ENCODE measurements at places on chromosomes 5 and 9.

- DNase-seq = no peak
These were observed 251.6 kb upstream of the PIK3R1 start for GRCh38 chr5:67963789-67964519.

DNA sequence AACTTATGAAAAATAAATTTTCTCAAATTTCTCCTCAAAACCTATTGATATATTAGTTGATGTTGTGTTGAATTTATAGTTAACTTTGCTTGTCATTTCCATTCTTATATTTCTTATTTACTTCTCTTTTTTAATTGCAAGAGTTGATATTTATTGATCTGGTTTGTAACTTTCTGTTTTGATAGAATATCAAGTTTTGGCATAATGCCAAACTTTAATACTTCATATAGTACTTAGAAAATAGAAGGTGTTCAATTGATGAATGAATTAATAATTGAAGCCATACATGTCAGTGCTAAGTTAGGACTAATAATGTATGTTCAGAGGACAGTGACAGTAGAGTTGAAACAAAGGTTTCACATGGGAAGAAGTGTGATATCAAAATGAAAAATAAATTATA, 27.9 kb downstream of the ERCC6L2 start:
- no peak for DNase-seq

GRCh38 chr5:62134811-62135210, 171.2 kb upstream of the KIF2A start:
- no peak for DNase-seq

DNA sequence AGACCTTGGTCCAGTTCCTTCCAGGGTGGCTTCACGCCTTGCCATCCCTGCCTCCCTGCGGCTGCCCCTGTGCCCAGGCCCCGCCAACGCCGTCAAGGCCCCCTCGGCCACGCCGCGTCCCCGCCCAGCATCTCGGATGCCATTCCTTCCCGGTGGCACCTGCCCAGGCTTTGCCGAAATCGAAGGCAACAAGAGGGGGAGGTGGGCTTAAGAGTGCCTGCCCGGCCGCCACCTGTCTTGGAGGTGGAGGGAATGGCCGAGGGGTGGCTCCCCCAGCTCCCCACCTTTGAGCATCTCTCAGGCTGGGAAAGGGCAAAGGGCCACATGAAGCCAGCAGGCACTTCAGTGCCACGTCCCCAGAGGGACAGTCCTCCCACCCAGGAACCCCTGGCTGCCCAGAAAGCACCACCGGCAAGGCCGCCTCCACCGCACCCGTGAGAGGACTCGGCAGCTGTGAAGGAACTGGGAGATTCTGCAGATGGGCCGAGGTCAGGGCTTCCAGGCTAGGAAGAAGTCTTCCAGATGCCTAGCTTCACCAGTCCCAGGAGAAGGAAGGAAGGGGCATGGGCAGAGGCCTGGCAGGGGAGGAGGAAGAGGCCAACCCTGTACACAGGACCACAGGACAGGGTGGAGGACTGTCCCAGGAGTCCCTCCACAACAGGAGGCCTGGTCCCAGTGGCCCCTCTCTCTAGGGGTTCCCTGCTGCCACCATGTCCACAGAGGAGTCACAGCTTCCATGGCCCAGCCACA, 218.0 kb downstream of the FANCC start:
- DNase-seq = no peak

DNA sequence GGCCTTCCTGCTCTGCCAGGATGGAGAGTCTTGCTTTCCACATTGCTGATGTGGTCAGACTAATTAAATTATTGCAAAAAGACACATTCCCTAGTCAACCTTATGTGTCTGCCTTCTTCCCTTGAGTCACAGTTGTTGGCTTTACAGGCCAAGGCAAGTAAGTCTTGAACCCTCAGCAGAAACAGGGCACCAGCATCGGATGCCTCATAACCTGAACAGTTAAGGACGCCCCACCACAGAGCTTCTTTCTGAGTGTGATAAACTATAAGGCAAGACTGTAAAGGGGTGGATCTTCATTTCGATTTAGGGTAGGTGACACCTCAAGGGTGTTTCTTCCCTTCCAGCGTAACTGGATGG, 670 bp upstream of the KIF2A start:
- no peak for DNase-seq

GRCh38 chr9:105510024-105510423, 47.9 kb upstream of the FKTN start:
- no peak for DNase-seq

DNA sequence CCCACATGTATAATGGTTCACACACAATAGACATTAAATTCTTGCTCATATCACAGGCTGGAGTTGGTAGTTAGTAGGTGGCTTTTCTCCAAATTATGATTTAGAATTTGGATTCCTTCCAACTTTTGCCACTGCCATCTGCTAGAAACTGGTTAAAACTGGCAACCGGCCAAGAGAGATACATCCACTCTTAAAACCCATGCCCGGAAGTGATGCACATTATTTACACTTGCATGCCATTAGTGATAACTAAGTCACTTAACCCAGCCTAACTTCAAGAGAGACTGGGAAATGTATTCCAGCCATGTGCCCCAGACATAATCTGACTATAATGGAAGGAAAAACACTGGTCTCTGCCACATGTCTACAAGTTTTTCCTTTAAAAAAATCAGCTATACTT, 395.7 kb upstream of the SEMA6A start:
- no peak for DNase-seq

DNA sequence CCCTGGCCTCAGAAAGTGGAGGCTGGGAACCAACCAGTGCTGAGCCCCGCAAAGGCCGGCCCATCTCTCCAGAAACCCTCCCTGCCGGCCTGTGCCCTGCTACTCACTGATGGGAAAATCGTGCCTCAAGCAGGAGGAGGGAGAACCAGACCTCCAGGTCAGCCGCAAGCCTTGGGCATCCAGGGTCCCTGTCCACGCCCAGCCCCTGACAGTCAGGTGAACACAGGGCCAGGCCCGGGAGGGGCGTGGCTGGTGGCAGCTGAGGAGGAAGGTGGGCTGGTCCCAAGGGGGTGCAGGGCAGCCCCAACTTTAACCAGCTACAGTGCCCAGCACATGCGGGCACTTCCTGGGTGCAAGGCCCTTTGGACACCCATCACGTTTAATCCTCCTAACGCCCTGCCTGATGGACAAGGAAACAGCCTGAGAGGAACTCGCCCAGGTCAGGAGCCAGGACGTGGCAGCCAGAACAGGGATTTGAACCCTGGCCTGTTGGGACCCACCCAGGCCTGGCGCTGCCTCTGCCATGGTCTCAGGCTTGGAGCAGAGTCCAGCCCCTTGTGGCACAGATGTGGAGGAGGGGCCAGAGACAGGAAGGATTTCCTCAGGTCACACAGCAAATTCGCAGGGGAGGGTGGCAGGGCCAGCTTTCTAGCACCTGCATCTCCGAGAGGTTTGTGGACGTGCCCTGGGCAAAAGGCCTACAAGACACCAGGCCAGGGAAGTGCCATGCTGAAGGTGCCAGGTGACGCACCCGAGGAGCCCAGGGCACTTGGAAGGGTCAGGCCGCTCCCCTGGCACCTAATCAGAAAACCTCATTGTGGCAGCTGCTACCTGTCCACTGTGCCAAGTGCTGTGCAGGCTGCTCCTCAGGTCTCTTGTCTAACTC, 4.5 kb downstream of the RALGDS start:
- DNase-seq = no peak

DNA sequence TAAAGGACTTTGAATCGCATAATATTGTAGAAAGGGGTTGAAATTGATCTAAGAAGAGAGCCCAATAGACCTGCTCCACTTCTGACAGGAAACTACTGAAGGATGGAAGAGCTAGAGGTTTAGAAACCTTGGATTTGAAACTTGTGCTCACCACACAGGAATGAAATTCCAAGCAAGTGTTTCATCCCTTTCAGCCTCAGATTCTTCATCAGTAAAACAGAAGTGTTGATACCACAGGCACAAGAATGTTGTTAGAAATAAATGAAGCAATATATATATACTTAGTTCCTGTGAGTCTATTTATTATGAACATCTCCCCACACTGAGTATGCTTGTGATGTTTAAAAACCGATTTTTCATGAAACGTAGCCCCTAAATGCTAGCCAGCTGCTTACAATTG, 43.8 kb downstream of the PRRC1 start:
- DNase-seq = no peak

GRCh38 chr5:142313682-142314081, 11.1 kb downstream of the SPRY4 start:
- DNase-seq = no peak

DNA sequence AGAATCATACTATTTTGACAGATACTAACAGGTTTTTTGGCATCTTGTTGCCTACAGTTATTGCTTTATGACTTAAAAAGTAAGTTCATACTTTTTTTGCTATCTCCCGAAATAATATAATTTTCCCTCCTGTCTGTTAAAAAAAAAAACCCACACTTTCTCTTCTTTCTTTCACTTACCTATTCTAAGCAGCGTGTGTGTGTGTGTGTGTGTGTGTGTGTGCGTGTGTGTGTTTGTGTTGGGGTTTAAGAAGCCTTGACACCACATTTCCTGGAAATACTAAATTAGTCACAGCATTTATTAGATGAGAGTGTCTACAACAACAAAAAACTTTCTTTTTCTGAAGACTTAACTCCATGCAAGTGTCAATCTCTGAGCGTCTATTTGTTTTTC, 12.4 kb downstream of the TNFAIP8 start:
- DNase-seq = no peak

DNA sequence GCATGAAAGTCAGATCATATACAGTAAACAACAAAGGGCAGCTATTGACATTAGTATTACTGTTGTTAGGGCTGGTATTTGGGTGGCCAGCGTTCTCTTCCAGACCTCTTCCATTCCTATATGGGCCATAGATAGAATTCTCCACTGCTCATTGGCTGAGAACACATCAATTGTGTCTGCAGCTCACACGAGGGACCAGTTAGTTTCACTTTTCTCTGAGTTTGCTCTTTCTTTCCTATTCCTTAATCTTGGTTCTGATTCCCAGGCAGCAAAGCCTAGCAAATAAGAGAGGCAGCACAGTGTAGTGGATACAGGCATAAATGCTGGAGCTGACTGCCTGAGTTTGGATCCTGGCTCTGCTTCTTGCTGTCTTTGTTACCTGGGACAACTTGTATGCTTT, 476.4 kb downstream of the SPOCK1 start:
- DNase-seq = no peak
